ENCODE measurements at places on chromosomes 13 and 19.

GRCh38 chr13:73401769-73402168 is 343.0 kb downstream of the KLF5 start:
- DNase-seq: no peak

GRCh38 chr13:77696879-77697216 is 639 bp upstream of the SLAIN1 start:
- DNase-seq: no peak

DNA sequence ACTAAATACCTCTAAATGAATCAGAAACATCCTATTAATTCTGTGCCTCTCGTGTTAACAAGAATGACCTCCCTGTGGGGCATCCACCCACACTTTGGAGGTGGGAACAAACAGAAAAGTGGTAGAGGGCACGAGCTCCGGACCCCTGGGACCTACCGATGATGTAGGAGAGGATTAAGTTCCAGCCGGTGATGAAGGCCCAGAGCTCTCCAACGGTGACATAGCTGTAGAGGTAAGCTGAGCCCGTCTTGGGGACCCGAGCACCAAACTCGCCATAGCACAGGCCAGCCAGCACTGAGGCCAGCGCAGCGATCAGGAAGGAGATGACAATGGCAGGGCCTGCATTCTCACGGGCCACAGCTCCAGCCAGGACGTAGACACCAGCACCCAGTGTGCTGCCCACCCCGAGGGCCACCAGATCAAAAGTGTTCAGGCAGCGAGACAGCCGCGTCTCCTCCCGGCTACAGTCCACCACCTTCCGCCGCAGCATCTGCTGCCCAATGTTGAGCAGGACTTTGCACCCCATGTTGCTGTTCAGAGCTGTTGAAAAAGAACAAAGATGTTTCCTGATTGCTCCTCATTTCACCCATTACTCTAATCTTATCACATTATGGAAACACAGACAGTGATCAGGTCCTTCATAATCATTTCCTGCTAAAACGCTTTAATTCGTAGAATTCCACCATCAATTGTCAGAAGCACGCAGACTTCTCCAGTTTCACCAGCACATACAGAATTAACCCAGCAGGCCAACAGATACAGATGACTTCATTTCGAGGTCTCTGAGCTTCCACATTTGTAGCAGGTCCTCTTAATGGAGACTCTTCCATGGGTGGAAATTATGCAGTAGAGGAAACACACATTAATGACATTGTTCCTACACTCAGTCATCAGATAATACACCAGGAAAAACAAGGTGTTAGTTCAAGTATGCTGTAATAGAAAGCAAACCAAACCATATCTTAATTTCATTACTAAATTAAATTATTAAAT is 59.5 kb downstream of the SLC7A1 start:
- no peak for DNase-seq

GRCh38 chr19:52248241-52248640 is 21.1 kb upstream of the ZNF766 start:
- no peak for DNase-seq

- DNase-seq: no peak
These were observed 1.9 kb downstream of the CCNE1 start for GRCh38 chr19:29813642-29814041.

DNA sequence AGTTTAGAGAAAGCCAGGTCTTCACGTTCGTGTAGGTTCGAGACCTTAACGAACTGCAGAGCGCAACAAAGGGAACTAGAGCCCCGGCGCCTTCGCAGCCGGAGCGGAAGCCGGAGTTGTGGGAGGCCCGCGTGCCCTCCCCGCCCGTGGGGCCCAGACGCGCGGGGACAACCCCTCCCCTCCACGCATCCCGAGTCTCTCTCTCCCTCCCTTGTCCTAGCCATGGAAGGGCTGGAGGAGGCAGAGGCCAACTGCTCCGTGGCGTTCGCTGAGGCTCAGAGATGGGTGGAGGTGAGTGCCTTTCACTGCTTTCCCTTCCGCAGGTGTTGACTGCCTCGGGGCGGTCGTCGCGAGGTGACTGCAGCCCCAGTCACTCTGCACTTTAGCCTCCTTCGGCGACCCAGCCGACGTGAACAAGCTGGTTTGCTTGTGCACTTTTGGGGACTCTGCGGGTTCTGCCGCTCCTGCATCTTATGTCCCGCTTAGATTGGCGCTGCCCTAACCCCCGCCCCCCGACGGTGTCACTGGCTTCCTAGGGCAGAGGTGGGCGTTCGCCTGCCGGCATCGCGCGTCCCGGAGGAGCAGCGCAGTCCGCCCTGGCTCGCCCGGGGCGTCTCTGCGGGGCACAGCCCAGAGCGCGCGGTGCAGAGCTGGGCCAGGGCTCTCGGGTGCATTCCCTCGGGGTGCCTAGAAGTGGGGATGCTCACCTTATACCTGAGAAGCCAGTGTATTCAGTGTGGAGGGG is 478 bp downstream of the LMO7 start:
- peak; percentile 75 for DNase-seq

- DNase-seq: peak; percentile 15
These were observed 178.3 kb upstream of the RFC3 start for GRCh38 chr13:33639626-33640080.

DNA sequence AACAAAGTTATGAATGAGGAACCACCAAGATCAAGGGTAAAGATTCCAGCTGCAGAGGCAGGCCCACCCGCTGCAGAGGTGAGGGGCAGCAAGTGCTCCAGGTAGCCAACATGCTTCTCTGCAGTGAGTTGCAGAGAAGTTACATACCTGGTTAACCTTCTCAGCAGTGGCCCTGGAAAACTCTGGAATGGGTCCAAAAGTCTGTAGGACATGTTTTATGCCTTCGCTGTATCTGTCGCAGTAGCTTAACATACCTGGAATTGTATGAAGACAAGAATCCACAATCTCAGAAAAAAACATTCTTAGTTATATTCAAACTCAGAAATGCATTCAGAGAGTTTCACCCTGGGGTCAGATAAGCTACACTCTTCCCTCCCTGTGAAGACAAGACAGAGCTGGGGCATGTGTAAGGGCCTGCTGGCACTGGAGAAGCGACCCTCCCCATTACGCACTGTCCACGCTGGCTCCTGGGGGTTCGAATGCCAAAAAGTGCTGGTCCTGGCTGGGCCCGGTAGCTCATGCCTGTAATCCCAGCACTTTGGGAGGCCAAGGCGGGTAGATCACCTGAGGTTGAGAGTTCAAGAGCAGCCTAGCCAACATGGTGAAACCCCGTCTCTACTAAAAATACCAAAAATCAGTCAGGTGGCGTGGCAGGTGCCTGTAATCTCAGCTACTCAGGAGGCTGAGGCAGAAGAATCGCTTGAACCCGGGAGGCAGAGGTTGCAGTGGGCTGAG is 121.0 kb downstream of the CRYL1 start:
- DNase-seq: no peak

DNA sequence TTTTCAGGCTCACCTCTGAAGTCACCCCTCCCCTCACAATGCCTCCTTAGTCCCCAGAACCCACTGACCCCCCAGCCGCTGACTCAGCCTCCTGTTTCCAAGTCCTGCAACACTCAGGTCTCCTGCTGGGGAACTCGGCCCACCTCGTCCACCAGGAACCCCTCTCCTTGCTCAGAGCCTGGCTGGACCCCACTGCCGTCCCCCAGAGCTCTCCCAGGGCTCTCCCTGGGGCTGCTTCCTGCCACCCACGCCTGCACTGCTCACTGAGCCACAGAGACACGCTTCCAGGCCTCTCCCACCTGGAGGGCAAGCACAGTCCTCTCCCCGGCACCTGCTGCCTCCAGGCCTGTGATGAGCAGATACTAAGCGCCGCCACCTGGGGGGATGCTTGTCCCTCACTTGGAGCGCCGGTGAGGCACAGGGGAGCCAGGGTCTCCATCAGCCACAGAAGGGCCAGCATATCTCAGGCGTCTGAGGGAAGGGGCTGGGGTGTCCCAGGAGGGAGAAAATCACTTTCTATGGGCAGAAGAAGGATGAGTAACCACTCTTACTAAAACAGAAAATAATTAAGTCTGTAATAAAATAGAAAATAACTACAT is 53.8 kb downstream of the KLF2 start:
- DNase-seq: no peak
